Stimulated activated CD4-positive, alpha-beta T cell treated with anti-CD3 and anti-CD28 coated beads, Interleukin-1b, Interleukin-23, amount 100 ng/mL, for 4 hours (primary cell): ENCODE measurements at places on chromosomes 12 and 14.

GRCh38 chr12:92571844-92572543 is 130.8 kb upstream of the PLEKHG7 start:
- DNase-seq: no peak

DNA sequence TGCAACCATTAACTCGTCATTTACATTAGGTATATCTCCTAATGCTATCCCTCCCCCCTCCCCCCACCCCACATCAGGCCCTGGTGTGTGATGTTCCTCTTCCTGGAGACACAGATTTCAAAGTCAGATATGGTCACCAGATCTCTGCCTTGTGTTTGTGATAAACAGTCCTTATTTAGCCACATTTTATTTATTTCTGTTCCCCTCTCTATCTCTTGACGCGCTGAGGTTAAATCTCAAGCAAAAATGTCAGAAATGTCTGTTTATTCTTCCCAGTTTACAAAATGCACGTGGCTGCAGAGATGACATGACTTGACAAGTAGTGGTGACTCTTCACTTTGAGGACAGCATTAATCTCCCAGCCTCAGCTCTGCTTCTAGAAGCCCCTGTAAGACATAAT is 11.5 kb upstream of the RASSF3 start:
- no peak for DNase-seq

DNA sequence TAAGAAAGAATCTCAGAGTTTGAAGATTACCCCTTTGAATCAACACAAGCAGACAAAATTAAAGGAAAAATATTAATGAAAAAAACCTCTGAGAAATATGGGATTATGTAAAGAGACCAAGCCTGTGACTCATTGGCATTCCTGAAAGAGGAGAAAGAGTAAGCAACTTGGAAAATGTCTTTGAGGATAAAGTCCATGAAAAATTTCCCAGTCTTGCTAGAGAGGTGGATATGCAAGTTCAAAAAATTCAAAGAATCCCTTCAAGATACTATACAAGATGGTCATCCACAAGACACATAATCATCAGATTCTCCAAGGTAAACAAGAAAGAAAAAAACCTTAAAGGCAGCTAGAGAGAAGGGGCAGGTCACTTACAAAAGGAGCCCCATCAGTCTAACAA is 13.3 kb downstream of the SLCO1B1 start:
- no peak for DNase-seq

GRCh38 chr14:89892953-89893352 is 61.6 kb downstream of the EFCAB11 start:
- DNase-seq: no peak

- no peak for DNase-seq
Measured at GRCh38 chr14:92900660-92901059, 22.3 kb upstream of the CHGA start.

DNA sequence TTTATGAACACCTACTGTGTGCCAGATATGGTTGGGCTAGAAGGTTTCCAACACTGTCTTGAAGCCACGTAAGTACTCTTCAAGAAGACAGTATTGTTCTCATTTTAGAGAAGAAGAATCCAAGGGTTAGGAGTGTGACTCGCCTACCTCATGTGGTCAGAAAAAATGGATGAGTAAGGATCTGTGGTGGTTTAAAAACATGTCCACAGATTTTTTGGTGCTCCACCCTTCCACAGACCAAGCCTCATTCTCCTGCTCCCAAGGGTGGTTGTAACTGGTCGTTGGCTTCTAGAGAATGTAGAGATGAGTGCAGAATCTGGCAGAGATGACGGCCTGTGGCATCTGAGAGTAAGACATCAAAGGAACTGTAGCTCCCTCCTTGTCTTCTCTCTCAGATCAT is 30.3 kb upstream of the TTC7B start:
- DNase-seq: no peak

DNA sequence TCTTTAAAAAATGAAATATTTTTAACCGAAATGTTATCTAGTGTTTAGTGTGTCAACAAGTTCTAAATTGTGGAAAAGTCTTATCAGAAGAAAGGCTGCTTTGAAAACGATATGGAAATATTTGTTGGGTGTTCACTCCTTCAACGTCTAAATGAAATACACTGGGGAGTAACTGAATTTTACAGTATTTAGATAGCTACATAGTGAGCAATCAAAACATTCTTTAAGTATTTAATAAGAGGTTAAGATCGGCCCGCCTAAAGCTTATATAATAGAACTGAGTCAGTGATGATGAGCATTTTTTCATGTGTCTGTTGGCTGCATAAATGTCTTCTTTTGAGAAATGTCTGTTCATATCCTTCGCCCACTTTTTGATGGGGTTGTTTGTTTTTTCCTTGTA is 228.3 kb downstream of the RAD51B start:
- no peak for DNase-seq

DNA sequence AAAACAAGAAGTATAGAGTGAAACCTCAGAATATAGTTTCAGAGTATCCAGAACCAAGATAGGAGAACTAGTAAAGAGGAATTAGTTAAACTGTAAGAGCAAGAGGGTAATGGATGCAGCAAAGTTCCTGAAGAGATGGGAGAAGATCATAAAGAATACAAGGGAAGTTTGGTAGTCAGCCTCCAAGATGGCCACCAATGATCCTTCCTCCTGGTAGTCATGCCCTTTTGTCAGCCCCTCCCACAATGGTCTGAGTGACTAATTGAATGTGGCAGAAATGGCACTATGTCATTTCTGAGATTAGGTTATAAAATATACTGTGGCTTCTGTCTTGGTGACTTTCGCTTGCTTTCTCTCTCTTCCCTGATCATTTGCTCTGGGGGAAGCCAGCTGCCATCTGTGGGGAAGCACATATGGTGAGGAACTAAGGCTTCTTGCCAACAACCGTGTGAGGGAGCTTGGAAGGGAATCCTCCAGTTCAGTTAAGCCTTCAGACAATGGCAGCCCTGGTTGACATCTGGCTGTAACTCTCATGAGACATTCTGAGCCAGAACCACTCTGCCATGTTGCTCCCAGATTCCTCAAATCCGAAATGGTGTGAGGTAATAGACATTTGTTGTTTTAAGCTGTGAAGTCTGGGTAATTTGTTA is 55.3 kb upstream of the AMN1 start:
- no peak for DNase-seq

- no peak for DNase-seq
Measured at GRCh38 chr14:91115986-91116770, 2.3 kb downstream of the DGLUCY start.

- DNase-seq: no peak
Measured at GRCh38 chr12:12446786-12447185, 89.9 kb downstream of the BORCS5 start.
